ENCODE measurements at places on chromosomes 1 and 21. TPM values are rescaled to one million over a fixed set of nuclear protein-coding genes. Genes with fewer than 3 reads are reported as not detected.

GRCh38 chr1:174788981-174789380, 210.8 kb upstream of the CACYBP start:
- no peak for DNase-seq

The RUNX1 gene
- 100 TPM for total RNA-seq

GRCh38 chr1:202230939-202231645, 37.5 kb downstream of the LGR6 start:
- no peak for DNase-seq

DNA sequence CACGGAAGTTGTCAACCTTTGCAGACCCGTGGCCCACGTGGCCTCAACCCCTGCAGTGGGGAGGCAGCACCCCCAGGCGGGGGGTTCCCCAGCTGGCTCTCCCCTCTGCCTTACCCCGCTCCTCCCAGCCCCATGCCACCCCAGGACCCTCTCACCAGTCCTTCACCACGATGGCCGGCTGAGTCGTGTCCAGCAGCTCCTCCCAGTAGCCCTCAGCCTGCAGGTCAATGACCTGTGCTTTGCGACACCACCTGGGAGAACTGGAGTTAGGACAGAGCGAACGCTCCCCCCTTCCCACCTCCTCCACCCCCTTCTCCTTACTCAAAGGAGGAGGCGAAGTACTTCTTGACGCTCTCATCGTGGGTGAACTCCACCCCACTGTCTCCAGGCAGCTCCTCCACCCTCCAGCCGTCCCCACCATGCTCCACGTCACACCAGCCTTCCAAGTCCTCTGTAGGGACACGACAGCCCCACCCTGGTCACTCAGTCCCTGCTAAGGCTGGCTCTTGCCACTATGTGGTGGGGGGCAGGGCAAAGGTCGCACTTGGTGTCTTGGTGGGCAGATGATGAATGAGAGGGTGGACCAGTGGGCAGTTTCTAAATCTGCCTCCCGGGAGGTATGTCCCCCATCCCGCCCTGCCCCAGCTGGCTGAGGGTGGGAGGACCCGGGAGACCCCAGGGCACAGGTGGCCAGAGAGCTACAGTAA, 4.5 kb downstream of the FBXO2 start:
- DNase-seq, result no peak

The CCDC17 gene
- total RNA-seq, result 2.8 TPM

DNA sequence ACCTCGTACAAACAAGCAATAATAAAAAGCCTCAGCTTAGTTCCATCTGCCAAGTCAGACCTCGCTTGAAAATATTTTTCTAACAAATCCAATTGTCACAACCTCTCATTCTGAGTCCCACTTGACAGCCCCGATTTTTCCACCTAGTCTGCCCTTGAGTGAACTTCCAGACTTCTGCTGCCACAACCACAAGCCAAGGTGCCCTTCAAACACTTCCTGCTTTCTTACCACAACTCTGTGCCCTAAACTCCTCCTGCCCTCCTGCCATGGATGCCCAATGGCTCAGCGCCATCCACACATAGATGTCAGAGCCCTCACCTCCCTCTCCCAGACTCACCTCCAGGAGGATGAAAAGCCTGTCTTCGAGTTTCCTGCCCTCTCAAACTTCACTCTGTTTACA, 3.9 kb downstream of the TMPRSS2 start:
- DNase-seq, result no peak

The TEX38 gene
- total RNA-seq, result not detected

GRCh38 chr1:17998889-17999288, 108.7 kb upstream of the IGSF21 start:
- DNase-seq, result no peak

GRCh38 chr1:50704126-50704525, 255.9 kb downstream of the FAF1 start:
- DNase-seq, result peak; percentile 69

DNA sequence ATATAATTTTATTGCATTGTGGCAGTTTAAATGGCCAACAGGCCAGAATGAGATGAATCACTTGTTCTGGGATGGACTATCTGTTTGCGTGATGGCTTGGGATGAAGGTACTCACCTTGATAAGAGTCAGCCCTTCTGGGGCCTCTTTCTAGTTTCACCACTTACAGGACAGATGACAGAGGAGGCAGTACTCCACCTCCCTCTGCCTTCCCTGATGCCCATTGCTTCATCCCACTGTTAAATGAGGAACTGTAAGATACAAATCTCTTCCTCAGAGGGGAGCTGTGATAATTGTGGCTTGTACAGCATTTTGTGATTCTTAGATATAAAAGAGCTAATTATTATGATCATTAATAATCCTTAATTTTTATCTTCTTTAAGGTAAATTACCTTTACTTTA, 3.7 kb upstream of the TCHH start:
- no peak for DNase-seq

GRCh38 chr1:235139315-235139714, 10.7 kb upstream of the TOMM20 start:
- DNase-seq, result no peak

DNA sequence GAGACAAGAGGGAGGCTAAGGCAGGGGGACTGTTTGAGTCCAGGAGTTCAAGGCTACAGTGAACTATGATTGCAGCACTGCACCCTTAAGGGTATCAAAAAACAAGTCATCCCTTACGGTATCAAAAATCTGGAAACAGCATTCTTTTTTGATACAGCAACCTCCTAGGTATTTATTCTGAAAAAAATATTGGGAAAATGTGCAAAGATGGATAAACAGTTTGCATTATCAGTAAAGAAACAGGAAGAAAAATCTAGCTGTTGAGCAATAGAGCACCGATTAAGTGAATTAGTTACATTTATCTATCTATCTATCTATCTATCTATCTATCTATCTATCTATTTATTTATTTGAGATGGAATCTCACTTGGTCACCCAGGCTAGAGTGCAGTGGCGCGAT, 56.7 kb upstream of the SCAF4 start:
- DNase-seq, result no peak

DNA sequence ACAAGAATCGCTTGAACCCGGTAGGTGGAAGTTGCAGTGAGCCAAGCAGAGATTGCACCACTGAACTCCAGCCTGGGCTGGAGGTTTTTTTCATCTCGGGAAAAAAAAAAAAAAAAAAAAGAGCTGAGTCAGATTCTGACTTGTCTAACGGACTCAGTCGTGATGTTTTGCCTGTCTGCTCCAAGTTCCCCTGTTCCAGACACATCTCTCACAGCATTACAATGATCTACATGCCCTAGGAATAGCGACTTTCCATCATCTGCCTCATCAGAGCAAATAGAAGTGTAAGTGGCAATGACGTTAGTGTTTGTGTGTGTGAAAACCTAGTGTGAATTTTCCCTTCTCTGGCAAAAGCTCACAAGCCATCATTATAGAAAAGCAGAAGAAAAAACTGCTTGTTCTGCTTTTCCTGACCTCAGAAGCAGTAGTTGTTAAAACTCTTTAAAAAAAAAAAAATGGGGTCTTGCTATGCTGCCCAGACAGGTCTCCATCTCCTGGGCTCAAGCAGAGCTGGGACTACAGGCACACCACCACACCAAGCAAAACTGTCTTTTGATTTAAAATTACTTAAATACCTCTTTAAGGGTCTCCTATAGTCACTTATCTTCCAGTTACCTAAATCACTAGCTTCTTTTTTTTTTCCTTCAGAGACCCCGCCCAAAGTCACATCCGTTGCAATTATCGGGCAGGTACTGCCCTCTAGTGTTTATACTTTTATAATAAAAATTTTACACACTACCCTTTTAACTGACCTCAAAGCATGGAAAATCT, 37.3 kb downstream of the PLEKHO1 start:
- DNase-seq, result no peak

DNA sequence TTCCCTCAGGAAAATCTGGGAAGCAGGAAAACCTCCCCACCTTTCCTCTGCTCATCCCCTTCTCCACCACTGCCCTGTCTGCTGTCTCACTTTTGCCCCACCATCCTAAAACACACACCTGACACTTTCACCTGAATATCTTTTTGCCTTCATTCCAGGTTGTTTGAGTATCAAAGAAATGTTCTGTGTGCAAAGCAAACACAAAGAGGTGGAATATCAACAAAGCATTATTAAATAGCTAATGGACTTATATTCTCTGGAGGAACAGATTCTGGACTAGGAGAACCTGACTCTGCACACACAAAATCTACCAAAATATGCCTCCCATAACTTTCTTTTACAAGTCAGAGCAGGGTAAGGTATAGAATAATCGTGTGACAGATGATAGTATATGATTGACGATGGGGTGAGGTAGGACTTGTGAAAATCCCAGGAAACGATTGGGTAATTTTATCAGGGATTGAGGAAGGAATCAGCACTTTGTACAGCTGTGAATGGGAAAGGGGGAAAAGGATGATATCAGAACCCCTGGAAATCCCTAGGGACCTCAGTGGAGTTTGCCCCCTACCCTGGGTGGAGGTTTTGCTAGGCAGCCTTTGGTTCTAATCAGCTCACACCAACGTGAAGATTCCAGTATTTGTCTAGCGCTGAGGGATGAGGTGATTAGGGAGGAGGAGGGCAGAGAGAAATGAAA, 87.7 kb downstream of the PROX1 start:
- DNase-seq, result no peak

DNA sequence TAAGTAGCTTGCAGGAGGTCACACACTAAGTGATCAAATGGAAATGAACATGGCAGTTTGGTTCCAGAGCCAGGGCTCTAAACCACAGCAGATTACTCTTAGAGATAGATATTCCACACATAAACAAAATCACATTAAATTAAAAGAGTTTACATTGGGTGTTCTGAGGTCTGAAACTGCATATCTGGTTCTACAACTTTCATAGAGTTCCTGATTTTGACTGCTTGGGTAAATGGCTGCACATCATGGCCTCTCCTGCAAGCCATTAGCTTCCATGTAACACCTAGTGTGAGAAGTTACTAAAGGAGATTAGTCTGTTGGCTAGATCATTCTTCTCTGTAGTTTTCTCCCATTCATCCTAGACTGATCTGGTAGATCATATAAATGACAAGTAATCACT, 12.8 kb upstream of the XCL2 start:
- no peak for DNase-seq

- peak; percentile 85 for DNase-seq
These were observed 34.6 kb downstream of the IL12RB2 start for GRCh38 chr1:67342076-67342890.

GRCh38 chr1:46333300-46334029, 7.1 kb upstream of the NSUN4 start:
- DNase-seq, result peak; percentile 57

DNA sequence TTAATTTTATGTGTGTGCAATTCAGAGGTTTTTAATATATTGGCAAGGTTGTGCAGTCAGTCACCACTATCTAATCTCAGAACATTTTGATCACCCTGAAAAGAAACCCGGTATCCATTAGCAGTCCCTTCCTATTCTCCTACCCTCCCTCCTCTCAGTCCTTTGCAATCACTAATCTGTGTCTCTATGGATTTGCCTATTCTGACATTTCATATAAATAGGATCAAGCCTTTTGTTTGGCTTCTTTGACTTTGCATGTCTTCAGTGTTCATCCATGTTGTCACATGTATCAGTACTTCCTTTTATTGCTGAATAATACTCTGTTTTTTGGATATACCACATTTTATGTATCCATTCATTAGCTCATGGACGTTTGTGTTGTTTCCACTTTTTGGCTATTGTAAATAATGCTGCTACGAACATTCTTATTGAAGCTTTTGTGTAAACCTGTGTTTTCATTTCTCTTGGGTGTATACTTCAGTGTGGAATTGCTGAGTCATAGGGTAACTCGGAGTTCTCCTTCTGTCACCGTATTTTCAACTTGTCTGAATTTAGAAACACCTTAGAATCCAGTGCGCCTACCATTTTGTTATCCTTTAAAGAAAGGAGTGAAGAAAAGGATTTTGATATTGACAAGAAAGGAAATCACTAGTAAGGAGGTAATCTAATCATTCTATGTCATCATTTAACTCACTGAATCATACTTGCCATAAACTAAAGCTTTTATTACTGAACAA, 3.4 kb downstream of the CEP85 start:
- DNase-seq, result no peak

The AMY1B gene
- total RNA-seq, result not detected

- DNase-seq, result peak; percentile 82
These were observed 634 bp downstream of the MYCBP start for GRCh38 chr1:38872401-38873026.

- peak; percentile 68 for DNase-seq
These were observed 25.7 kb downstream of the C21orf91 start for GRCh38 chr21:17793246-17794123.

GRCh38 chr1:157194731-157195520, 56.7 kb upstream of the ETV3 start:
- DNase-seq, result no peak

GRCh38 chr1:87549738-87550137, 221.1 kb downstream of the LMO4 start:
- no peak for DNase-seq

DNA sequence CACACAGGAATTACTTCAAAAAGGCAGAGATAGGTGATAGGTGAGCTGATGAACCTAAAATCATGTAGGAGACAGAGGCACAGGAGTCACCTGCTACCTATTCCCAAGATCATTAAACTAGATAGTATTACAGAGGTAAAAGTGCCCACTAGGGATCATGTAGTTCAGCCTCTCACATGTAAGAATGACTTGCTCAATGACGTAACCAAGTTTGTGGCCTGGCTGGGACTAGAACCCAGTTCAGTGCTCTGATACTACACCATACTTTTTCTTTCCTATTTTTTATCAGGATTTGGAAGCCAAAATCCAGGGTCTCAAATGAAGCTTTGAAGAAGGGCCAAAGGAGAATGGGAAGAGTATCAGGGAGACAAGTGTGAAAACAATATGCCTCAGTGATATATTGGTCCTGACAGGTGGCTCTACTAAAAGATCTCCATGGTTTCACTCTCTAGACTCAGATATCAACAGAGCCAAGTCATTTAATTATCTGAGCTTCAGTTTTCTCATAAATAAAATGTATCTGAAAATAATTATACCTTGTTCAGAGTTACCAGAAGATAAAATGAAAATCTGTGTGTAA, 87.3 kb upstream of the SLFNL1 start:
- DNase-seq, result no peak

The LAD1 gene
- not detected for total RNA-seq

All from activated CD4-positive, alpha-beta T cell treated with anti-CD3 and anti-CD28 coated beads, Interleukin-2, amount 10 ng/mL, durations not matched to agents 24 days and 14 days (primary cell).